Activated CD4-positive, alpha-beta T cell treated with anti-CD3 and anti-CD28 coated beads, Interleukin-2, amount 10 ng/mL, durations not matched to agents 24 days and 14 days (primary cell): ENCODE measurements at places on chromosomes 12 and 14.
A peak's percentile ranks its signal among the peaks of the same experiment; 100 is the strongest.

DNA sequence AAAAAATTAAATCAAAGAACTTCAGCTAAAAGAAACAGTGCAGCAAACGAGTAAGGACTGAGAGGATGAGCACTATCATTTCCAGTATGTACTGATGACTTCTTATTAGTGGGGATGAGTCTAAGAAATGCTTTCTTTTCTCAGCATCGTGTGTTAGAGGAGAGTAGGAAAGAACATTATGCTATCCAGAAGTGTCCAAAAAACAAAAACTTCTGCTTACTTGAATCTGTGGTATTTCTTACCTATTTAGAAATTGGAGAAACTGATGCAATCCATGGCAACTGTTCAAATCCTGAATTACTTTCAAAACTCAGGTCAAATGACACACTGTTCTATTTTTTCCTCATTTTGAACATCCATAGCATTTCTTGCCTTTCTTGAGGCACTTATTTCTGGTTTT lies 23.7 kb downstream of the ABCD2 start:
- H3K4me1 ChIP-seq: peaks cover 18% of the 10 kb centered on the region
- H3K36me3 ChIP-seq: peaks cover 40% of the 10 kb centered on the region
- no peak overlapping the region for H3K27ac ChIP-seq
- no peak overlapping the region for H3K4me3 ChIP-seq
- no peak for DNase-seq

GRCh38 chr12:30417697-30418231 lies 277.9 kb downstream of the IPO8 start:
- no peaks in the 10 kb centered on the region for H3K27me3 ChIP-seq
- no peak overlapping the region for H3K4me3 ChIP-seq
- no peak overlapping the region for H3K27ac ChIP-seq

DNA sequence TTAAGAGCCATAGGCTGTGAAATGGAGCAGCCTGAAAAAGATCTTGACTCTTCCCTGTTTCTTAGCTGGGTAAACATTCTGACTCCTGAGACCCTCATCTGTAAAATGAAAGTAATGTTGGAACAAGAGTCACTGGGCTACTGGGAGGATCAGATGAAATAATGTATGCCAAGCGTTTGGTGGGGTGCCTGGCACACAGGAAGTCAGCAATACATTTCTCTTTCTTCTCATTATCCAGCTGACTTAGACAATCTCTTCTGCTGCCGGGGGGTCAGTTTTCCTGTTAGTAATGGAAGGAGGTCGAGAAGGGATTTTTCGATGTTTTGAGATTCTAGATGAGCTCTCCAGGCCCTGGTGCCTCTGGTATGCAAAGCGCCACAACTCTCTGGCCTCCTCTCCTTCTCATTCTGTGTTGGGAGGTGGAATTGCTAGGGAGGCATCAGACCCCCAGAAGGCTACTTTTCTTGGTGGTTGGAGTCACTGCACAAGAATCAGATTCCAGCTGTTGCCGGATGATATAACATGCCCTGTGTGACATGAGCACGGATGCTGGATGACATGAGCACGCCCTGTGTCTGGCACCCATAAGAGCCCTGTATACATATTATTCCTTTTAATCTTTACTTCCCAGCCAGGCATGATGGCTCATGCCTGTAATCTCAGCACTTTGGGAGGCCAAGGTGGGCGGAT lies 4.3 kb downstream of the OASL start:
- no peaks in the 10 kb centered on the region for H3K27me3 ChIP-seq
- no peak for DNase-seq
- H3K27ac ChIP-seq: peak overlapping the region; percentile 80
- H3K4me3 ChIP-seq: peak overlapping the region; percentile 60
- H3K4me1 ChIP-seq: peaks cover 57% of the 10 kb centered on the region

GRCh38 chr12:80271780-80272179 lies 172.3 kb upstream of the PTPRQ start:
- no peak overlapping the region for H3K27ac ChIP-seq
- H3K4me1 ChIP-seq: no peaks in the 10 kb centered on the region
- H3K4me3 ChIP-seq: no peak overlapping the region
- no peaks in the 10 kb centered on the region for H3K36me3 ChIP-seq

DNA sequence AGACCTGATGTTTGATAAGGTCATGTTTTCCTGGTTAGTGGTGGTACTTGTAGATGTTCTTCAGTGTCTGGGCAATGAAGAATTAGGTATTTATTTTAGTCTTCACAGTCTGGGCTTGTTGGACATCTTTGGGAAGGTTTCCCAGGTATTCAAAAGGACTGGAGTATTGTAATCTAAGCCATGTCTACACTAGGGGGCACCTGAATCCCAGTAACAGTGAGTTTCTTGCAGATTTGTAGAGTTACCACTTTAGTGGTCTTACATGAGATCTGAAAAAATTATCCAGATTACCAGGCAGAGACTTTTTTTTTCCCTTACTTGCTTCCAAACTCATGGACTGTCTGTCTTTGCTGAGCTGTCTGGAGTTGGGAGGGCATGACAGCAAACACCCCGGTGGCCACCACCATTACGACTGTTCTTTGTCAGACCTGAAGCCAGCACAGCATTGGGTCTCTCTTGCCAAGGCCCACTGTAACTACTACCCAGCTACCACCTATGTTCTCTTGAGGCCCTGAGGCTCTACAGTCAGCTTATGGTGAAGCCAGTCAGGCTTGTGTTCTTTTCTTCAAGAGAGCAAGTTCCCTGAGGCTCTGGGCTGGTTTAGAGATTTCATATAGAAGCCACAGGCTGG lies 820.7 kb upstream of the FBXO33 start:
- H3K27me3 ChIP-seq: no peaks in the 10 kb centered on the region
- no peak overlapping the region for H3K4me3 ChIP-seq
- no peak overlapping the region for H3K27ac ChIP-seq
- H3K36me3 ChIP-seq: no peaks in the 10 kb centered on the region

- H3K27me3 ChIP-seq: no peaks in the 10 kb centered on the region
- no peak for DNase-seq
- peak overlapping the region; percentile 83 for H3K4me3 ChIP-seq
Observed at GRCh38 chr14:22522466-22522957, 66.5 kb downstream of the DAD1 start.

GRCh38 chr12:34398706-34399630 lies 376.7 kb downstream of the ALG10 start:
- no peaks in the 10 kb centered on the region for H3K4me1 ChIP-seq
- no peaks in the 10 kb centered on the region for H3K36me3 ChIP-seq
- H3K27me3 ChIP-seq: no peaks in the 10 kb centered on the region
- H3K4me3 ChIP-seq: no peak overlapping the region
- H3K27ac ChIP-seq: no peak overlapping the region
- DNase-seq: peak; percentile 25

DNA sequence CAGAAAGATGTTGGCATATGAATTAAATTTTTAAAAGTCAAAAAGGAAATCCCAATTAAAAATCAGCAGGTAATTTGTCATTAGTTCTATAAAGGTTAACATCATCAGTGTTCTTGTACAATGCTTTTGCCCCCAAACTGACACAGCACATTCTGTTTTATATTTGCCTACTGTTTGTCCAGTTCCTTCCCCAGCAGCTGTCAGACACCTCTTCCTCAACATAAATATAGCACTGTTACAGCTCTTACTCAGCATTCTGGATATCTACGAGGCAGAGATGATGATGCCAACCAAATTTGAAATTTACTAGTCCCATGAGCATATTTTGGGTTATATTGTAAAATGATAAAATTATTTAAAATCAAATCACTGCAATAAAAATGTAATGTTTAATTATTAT lies 124.6 kb downstream of the SINHCAF start:
- H3K36me3 ChIP-seq: no peaks in the 10 kb centered on the region
- peaks cover 25% of the 10 kb centered on the region for H3K27me3 ChIP-seq
- H3K4me3 ChIP-seq: no peak overlapping the region
- H3K4me1 ChIP-seq: peaks cover 9% of the 10 kb centered on the region

GRCh38 chr14:71956920-71957563 lies 24.8 kb downstream of the RGS6 start:
- DNase-seq: no peak
- H3K27me3 ChIP-seq: peaks cover 8% of the 10 kb centered on the region
- H3K36me3 ChIP-seq: no peaks in the 10 kb centered on the region
- H3K4me3 ChIP-seq: no peak overlapping the region
- H3K27ac ChIP-seq: no peak overlapping the region

GRCh38 chr12:109864916-109865315 lies 15.4 kb downstream of the GLTP start:
- no peaks in the 10 kb centered on the region for H3K27me3 ChIP-seq
- H3K4me1 ChIP-seq: peaks cover 15% of the 10 kb centered on the region
- no peak overlapping the region for H3K4me3 ChIP-seq
- DNase-seq: no peak
- no peaks in the 10 kb centered on the region for H3K36me3 ChIP-seq
- no peak overlapping the region for H3K27ac ChIP-seq

DNA sequence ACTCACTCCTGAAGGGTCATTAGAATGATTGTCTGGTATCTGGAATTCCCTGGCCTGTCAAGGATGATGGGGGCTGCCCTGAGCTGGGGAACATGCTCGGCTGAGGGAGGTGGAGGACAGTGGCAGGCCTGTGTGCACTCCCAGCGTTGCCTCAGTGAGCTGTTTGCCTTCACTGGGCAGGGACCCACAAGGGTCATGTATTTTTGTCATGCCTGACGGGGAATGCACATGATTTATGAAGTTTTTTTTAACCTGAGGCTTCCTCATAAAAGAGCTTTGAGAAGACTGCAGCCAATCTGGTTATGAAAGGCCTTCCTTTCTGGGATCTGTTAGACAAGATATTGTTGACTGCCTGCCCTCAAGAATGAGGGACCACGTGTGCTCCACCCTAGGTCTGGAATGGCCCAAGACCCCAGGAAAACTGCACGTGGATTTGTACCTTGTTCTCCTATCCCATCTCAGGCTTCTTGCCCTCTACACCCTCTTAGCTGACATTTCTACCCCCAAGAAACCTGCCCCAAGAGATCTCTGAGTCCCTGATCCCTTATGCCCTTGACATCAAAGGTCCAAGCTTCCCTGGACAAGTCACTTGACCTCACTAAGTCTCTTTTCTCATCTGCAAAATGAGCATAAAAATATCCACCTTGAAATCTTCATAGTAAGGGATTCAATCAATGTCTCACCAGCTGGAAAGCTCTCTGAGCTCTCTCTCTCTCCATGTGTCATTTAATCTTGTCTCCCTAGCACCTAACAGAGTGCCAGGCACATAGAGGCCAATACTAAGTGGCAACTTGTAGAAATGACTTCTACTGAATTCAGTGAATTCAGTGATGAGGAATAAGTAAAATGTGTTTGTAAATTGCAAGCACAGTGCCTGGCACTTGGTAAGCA lies 24.5 kb upstream of the COL2A1 start:
- H3K36me3 ChIP-seq: no peaks in the 10 kb centered on the region
- no peaks in the 10 kb centered on the region for H3K27me3 ChIP-seq
- no peak for DNase-seq
- H3K4me3 ChIP-seq: no peak overlapping the region
- H3K27ac ChIP-seq: no peak overlapping the region

DNA sequence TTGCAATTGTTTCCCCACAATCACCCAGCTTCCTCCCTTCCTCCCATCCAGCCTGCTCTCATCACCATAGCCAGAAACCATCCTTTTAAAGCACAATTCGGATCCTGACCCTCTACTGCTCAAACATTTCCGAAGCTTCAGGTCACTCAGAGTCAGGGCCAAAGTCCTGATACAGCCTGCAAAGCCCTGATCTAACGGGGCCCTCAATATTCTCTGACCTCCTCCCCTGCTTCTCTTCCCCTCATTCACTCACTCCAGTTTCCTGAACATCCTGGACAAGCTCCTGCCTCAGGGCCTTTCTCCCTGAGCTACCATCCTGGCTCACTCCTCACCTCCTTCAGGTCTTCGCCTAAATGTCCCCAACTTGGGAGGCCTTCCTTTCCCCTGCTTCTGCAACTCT lies 46.1 kb downstream of the PITPNM2 start:
- no peak overlapping the region for H3K4me3 ChIP-seq
- no peak for DNase-seq
- peaks cover 18% of the 10 kb centered on the region for H3K36me3 ChIP-seq
- no peaks in the 10 kb centered on the region for H3K27me3 ChIP-seq
- H3K27ac ChIP-seq: peak overlapping the region; percentile 94

- H3K36me3 ChIP-seq: no peaks in the 10 kb centered on the region
- no peaks in the 10 kb centered on the region for H3K27me3 ChIP-seq
- DNase-seq: no peak
- H3K27ac ChIP-seq: no peak overlapping the region
- H3K4me3 ChIP-seq: no peak overlapping the region
Observed at GRCh38 chr12:58703866-58704265, 216.4 kb downstream of the LRIG3 start.

- no peak overlapping the region for H3K4me3 ChIP-seq
- H3K4me1 ChIP-seq: no peaks in the 10 kb centered on the region
- no peaks in the 10 kb centered on the region for H3K27me3 ChIP-seq
- peaks cover 17% of the 10 kb centered on the region for H3K36me3 ChIP-seq
- H3K27ac ChIP-seq: no peak overlapping the region
Observed at GRCh38 chr12:88185988-88186387, 43.9 kb downstream of the TMTC3 start.

GRCh38 chr14:101876555-101876938 lies 87.8 kb upstream of the DYNC1H1 start:
- peak overlapping the region; percentile 82 for H3K4me3 ChIP-seq
- H3K36me3 ChIP-seq: peaks cover 33% of the 10 kb centered on the region
- peak; percentile 88 for DNase-seq
- H3K27ac ChIP-seq: peak overlapping the region; percentile 93
- H3K4me1 ChIP-seq: peaks cover 67% of the 10 kb centered on the region

DNA sequence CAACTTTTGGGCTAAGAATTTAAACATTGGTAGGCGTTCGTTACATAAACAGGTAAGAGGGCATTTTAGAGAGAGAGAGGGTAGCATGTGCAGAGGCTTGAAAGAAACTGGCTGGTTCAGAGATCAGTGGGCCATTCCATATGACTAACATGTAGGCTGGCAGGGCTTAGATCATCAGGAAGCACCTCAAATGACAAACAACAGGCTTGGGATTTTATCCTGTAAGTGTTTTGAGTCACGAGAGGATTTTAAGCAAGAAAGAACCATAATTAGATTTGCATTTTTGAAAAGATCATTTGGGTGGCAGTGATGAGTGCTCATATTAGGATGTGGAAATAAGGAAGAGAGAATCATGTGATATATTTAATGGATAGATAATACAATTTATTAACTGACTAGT lies 8.7 kb upstream of the PLEKHA5 start:
- DNase-seq: no peak
- H3K27ac ChIP-seq: no peak overlapping the region
- peaks cover 4% of the 10 kb centered on the region for H3K27me3 ChIP-seq
- H3K4me3 ChIP-seq: no peak overlapping the region
- no peaks in the 10 kb centered on the region for H3K36me3 ChIP-seq
- peaks cover 4% of the 10 kb centered on the region for H3K4me1 ChIP-seq

- no peak overlapping the region for H3K4me3 ChIP-seq
- peaks cover 41% of the 10 kb centered on the region for H3K4me1 ChIP-seq
- H3K36me3 ChIP-seq: peaks cover under 1% of the 10 kb centered on the region
Observed at GRCh38 chr12:121124402-121125109, 8.1 kb upstream of the P2RX7 start.

GRCh38 chr12:90974286-90974685 lies 19.3 kb upstream of the CCER1 start:
- DNase-seq: no peak
- H3K27me3 ChIP-seq: peaks cover 6% of the 10 kb centered on the region
- no peak overlapping the region for H3K27ac ChIP-seq
- H3K4me1 ChIP-seq: no peaks in the 10 kb centered on the region
- no peaks in the 10 kb centered on the region for H3K36me3 ChIP-seq
